ENCODE measurements at places on chromosomes 6 and 20. TPM values are rescaled to one million over a fixed set of nuclear protein-coding genes. Genes with fewer than 3 reads are reported as not detected.

Gene SLC17A3
- total RNA-seq: not detected

DNA sequence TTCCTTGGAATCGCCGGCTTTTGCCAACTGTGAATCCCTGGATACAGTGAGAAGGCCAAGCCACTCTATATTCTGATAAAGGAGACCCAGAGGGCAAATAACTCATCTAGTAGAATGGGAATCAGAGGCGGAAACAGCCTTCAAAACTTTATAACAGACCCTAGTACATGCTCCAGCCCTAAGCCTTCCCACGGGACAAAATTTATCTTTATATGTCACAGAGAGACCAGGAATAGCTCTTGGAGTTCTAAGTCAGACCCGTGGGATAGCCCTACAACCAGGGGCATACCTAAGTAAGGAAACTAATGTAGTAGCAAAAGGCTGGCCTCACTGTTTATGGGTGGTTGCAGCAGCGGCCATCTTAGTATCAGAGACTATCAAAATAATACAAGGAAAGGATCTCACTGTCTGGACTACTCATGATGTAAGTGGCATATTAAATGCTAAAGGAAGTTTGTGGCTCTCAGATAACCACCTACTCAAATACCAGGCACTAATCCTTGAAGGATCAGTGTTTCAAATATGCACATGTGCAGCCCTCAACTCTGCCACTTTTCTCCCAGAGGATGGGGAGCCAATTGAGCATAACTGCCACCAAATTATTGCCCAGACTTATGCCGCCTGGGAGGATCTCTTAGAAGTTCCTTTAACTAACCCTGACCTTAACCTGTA, 29.5 kb downstream of the CEP85L start:
- DNase-seq: no peak

- peak; percentile 65 for DNase-seq
These were observed 36.2 kb upstream of the MRPS18A start for GRCh38 chr6:43723737-43724295.

Gene PROCR
- 3.4 TPM for total RNA-seq

Gene TP53TG5
- 2.2 TPM for total RNA-seq

Gene PRR18
- total RNA-seq: 0.20 TPM

GRCh38 chr20:13245250-13245723, 24.2 kb downstream of the ISM1 start:
- no peak for DNase-seq

GRCh38 chr6:170221753-170222400, 69.0 kb downstream of the DLL1 start:
- no peak for DNase-seq

DNA sequence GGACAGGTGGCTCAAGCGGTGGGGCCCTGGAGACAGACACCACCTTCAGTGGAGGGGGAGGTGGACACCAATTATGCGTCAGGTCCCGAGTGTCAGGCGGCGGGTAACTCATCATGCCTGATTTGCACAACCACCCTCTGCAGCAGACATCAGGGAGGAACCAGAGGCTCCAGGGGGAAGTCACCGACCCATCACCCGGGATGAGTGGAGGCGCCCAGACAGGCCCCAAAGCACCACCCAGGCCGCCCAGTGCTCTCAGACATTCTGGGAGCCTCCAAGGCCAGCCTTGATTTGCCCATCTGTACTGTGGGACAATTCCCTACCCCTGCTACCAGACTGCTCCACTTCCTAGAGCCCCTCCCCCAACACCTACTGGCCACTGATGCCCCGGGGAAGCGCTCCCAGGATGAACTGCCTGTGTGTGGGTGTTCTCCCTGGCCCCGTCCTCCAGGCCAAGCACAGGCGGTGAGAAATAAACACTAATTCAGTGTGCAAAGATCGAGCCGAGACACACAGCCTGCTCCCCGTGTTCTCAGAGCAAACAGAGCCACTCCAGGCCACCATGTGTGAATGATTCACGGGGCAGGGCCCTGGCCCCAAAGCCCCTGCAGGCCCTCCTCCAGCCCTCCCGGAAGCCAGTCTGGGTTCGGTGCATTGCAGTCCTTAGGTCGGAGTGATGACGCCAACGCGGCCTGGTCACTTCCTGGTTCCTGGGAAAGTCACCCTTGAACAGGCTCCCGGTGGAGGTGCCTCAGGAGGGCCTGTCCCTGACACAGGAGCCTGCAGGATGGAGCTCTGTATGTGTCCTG, 107.2 kb downstream of the ASXL1 start:
- peak; percentile 67 for DNase-seq

Gene CST9L
- total RNA-seq: not detected

Gene DSE
- 10.2 TPM for total RNA-seq

GRCh38 chr6:9711365-9711764, 703.5 kb downstream of the TFAP2A start:
- no peak for DNase-seq

DNA sequence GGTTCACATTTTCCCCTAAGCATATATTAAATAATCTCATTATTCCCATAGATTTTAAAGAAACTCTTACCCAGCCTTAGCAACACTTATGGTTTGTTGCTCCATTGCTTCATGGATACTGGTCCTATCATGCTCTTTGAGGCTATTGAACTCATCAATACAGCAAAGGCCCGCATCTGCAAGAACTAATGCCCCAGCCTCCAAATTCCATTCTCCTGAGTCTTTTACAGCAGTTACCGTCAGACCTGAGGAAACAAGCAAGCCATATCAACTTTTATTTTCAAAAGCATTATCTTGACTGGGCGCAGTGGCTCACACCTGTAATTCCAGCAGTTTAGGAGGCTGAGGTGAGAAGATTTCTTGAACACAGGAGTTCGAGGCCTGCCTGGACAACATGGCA, 37.7 kb upstream of the ASF1A start:
- no peak for DNase-seq

Gene MCM9
- total RNA-seq: 6.3 TPM

DNA sequence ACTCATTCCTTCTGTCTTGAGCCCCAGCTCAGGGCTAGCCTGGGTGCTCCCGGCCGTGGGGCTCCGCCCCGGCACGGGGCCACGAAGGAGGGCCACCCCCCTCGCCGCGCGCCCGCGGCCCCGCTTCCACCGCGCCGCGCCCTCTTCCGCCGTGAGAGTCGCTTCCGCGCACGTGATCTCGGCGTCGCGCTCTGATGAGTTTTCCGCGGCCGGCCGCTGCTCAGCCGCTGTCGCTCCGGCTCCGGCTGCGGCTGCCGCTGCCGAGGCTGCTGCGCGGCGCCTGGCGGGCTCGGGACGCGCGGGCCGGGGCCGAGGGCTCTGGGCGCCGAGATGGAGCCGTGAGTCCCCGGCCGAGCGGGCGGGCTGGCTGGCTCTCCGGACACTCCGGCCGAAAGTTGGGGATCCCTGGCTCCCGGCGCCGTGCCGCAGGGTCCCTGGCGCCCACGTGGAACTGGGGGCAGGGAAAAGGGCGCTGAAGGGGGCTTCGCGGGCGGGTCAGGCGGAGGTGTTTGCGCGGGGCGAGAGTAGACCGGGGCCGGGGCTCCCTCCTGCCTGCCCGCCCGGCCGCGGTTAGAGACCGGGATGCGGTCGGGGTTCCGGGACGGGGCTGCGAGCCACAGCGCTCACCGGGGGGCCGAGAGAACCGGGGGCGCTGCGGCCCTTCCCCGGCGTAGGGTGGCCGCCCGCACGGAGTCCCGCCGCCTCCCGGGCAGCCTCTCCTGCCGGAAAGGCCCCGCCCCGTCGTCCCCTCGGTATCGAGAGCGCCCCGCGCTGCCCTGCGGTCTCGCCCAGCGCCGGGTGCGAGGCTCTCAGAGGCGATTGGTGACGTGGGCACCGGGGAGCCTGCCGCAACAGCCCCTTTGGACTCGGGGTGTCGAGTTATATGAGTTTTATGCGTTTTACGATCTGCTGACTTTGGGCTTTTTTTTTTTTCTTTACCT, at the start of gene TMEM181:
Gene TMEM181, plus strand, starts transcription at position 197 of the 941 bp plus-strand sequence. Its CDS starts 134 bp downstream, at position 331.
- peak; percentile 89 for DNase-seq

DNA sequence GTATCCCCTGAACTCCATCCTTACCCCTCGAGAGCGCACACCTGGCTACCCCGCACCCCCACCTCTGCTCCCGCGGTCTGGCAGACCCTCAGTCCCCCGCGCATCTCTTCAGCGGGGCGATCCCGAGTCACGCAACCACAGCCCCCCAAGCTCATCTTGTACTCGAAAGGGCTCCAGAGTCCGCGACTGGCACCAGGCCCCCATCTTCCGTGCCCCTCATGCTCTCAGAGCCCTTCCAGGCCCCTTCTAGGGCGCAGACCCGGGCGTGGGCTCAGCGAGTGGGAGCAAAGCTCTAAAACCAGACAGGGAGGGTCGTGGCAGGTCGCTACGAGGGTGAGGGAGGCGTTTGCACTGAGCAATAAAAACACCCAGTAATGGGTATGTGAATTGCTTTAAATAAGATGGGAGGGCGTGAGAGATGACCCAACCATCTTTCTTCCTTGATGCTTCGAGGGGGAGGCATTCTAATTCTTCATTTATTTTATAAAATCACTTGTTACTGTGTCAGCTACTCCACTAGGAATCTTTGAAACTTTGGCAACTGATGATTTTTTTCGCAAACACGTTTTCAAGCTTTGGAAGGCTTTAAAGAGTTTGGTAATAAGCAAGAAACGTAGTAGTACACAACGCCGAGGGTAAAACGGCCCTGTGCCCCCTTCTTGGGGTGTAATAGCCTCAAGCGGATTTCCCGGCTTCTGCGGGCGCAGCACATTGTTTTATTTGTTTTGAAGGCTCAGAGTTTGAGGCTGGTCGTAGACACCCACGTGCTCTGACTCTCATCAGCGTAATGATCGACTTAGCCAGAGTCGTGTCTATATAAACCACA, 42.6 kb upstream of the SUPT3H start:
- DNase-seq: no peak

DNA sequence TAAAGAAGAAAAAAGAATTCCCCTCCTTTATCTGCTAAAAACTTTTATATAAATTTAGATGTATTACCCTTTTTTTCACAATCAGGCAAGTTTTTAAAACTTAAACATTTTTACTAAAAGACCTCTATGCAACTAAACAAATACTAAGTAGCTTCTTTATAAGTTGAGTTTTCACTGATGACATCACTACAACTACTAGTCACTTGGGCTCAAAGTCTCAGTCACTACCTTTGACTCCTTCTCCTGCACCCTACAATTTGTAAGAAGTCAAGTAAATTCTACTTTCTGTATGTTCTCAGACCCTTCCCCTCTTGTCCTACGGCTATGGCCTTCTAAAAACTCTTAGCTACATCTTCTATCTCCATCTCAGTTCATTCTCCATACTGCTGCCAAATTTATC, 11.2 kb downstream of the SUPT3H start:
- DNase-seq: no peak

GRCh38 chr6:129136751-129137150, 253.8 kb downstream of the LAMA2 start:
- no peak for DNase-seq

GRCh38 chr6:37860226-37860839, 40.8 kb downstream of the ZFAND3 start:
- peak; percentile 34 for DNase-seq

GRCh38 chr6:158962371-158962770, 37.6 kb downstream of the RSPH3 start:
- DNase-seq: no peak

Gene GABRR1
- not detected for total RNA-seq

DNA sequence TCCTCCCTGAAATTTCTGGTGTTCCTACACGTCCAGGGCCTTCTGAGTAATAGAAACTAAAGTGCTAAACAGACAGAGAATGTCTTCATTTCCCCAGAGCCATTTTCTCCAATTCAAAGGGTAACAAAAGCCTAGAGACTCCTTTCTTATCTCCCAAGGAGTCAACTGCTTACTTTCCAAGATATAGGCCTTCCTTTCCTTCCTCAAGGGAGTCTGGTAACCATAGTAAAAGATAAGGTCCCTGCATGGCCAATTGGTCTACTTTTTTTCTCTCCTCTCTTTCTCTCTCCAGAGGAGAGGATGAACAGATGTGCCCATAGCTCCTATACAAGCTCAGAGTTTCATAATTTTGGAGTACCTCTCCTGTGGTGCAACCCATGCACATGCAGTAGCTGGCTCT, 185.7 kb downstream of the ASCC3 start:
- no peak for DNase-seq

Gene FOXA2
- not detected for total RNA-seq

GRCh38 chr6:165052561-165053480, 256.6 kb downstream of the C6orf118 start:
- DNase-seq: no peak

Gene FNDC1
- 0.86 TPM for total RNA-seq

DNA sequence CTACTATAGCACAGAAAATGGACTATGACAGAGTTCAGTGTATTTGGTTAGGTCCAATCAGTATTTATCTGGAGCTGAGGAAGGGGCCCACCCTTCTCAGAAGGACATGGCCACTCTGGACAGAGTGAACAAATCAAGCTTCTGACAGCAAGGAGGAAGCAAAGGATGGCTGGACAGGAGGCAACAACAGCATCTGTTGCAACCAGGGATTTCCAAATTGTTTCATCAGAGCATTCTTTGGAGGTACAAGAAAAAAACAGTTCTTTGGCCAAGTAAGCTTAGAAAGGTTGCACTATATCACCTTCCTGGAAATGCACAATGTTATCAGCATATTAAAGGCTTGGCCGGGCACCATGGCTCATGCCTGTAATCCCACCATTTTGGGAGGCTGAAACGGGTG, 118.7 kb upstream of the SLC22A16 start:
- no peak for DNase-seq

DNA sequence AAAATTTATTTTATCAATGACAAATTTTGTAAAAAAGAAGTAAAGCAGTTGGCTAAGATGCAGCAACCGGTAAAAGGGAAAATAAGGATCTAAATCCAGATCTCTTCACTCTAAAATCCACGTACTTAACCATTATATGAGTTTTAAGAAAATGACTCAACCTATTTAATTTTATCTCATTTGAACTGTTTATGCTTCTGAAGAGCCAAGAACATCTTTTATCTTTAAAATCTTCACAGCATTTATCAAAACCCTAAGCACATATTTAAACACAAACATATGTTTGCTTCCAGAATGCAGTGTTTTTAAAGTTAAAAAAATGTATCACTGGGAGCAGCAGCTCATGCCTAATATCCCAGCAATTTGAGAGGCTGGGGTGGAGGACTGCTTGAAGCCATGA, 339.2 kb downstream of the NKAIN2 start:
- no peak for DNase-seq

Gene NRN1
- total RNA-seq: 14.5 TPM

DNA sequence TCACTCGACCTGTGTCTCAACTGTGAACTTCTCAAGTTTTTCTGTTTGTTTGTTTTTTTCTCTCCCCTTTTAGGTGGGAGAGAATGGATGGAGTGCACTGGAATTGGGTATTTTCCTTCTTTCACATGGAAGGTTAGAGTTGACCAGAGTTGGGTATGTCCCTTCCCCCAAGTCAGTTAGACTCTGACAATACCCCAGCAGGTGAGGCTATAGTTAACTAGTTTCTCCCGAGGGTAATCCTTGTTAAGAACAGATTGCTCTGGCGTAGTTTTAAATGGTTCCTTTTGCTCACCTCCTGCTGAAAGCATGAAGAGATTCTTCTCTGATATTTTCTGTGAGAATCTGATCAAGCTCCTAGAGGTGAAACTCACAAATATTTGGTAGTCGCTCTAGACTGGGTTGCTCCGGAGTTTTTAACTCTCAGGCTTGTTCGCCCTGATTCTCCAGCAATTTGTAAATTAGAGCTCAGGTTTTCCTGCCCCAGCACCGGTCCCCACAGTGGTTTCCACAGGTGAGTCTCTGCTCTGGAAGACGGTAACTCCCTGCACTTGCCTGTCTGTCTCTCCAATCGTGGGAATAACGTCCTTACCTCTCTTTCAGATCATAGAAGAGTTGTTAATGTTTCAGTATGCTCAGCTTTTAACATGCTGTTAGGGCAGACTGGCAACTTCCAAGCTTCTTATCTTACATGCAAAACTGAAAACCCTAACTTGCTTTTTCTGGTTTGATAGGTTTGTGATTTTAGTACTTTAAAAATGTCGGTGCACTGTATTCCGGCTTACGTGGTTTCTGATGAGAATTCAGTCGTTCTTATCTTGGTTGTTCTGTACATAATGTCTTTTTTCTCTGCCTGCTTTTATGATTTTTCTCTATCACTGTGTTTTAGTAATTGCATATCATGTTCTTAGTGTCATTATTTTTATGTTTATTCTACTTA, 111.2 kb upstream of the HIVEP1 start:
- DNase-seq: no peak

Data from heart right ventricle (tissue), 16 donors.